Glutamatergic neuron (in vitro differentiated cells): ENCODE measurements at places on chromosomes 1 and 21.

DNA sequence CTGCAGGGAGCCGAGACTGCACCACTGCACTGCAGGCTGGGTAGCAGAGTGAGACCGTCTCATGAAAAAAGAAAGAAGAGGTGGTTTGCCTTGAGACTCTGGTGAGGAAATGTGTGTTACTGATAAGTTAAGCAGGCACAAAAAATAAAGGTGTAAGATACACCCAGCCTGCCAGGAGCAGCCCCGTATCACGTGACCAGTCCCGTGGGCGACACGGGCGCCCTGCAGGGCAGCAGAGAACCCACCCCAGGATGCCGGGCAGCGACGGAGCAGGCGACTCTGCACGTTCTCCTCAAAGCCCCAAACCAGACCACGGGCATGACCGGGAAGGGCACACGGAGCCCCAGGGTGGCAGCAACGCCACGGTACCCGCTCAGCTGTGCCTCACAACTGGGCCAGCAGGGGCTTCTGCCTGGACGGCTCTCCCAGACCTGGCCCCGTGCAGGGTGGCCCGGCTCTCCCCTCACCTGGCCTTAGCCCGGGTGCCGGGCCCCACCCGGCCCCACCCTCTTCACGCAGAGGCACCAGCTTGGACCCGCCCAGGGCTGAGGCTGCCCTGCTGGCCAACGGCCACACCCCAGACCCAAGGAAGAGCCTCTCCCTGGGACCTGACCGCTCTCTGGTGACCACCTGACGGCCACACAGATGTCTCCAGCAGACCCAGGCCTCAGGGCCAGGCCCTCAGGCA, 8.1 kb upstream of the TNFRSF4 start:
- peaks cover 12% of the 10 kb centered on the region for H3K27me3 ChIP-seq
- H3K4me3 ChIP-seq = no peak overlapping the region
- H3K36me3 ChIP-seq = peaks cover 6% of the 10 kb centered on the region

DNA sequence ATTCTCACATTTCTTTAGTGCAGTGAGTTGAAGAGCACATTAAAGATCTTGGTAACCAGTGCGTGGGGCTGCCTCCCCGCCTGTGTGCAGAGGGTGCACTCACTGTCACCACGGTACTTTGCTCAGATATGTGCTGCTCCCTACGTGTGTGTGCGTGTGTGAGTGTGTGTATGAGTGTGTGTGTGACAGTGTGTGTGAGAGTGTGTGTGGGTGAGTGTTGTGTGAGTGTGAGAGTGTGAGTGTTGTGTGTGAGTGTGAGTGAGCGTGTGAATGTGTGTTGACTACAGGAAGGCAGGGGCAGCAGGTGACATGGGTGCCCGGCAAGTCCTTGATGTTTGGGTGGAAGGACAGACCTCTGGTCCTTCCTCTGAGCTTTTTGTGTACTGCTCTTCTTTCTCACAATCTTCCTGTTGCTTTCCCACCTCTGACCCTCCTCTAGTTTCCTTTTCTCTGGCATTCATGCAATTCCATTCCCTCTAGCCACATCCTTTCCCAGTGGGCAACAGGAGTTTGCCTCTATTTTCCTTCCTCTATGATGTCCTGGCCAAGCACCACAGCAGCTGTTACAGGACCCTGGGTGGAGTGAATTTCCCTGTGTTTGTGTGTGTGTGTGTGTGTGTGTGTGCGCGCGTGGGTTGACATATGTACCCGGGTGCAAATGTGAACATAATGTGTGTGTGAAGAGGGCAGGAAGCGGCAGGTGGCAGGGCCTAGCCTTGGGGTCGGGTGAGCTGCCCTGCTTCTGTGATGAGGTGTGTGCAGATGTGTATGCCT, 19.8 kb downstream of the LHX4 start:
- H3K27me3 ChIP-seq = peaks cover 8% of the 10 kb centered on the region
- H3K27ac ChIP-seq = peak overlapping the region; percentile 46
- H3K36me3 ChIP-seq = no peaks in the 10 kb centered on the region
- peaks cover 41% of the 10 kb centered on the region for H3K4me1 ChIP-seq
- no peak overlapping the region for H3K4me3 ChIP-seq
- no peak for DNase-seq

DNA sequence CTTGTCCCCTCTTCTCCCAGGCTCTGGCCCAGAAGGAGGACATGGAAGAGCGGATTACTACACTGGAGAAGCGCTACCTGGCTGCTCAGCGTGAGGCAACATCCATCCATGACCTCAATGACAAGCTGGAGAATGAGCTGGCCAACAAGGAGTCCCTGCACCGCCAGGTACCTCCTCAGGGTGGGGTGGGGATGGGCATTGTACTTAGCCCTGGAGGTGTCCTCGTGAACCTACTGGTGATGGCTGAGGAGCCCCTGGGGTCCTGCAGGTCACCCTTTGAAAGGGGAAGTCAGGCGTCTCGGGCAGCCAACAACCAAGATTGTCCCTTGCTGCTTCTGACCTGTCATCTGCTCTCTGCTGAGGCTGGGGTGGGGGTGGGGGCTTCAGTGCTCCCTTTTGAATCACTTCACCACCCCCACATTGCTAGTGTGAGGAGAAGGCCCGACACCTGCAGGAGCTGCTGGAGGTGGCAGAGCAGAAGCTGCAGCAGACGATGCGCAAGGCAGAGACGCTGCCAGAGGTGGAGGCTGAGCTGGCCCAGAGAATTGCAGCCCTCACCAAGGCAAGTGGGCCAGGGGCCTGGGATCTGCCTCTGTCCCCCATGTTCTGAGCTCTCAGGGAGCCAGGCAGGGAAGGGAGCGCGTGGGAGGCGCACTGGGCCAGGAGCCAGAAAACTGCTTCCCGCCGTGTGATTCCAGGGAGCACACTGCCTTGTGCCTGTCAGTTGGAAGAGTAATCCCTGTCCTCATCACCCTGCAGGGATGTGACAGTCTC, 19.7 kb downstream of the PPFIA4 start:
- peaks cover 6% of the 10 kb centered on the region for H3K36me3 ChIP-seq
- H3K27ac ChIP-seq = no peak overlapping the region
- H3K27me3 ChIP-seq = peaks cover 12% of the 10 kb centered on the region
- H3K4me3 ChIP-seq = no peak overlapping the region
- DNase-seq = no peak

- no peak overlapping the region for H3K4me3 ChIP-seq
- no peak overlapping the region for H3K27ac ChIP-seq
- peaks cover 14% of the 10 kb centered on the region for H3K36me3 ChIP-seq
- H3K4me1 ChIP-seq = no peaks in the 10 kb centered on the region
Measured at GRCh38 chr1:71135571-71135970, 54.7 kb upstream of the ZRANB2 start.

DNA sequence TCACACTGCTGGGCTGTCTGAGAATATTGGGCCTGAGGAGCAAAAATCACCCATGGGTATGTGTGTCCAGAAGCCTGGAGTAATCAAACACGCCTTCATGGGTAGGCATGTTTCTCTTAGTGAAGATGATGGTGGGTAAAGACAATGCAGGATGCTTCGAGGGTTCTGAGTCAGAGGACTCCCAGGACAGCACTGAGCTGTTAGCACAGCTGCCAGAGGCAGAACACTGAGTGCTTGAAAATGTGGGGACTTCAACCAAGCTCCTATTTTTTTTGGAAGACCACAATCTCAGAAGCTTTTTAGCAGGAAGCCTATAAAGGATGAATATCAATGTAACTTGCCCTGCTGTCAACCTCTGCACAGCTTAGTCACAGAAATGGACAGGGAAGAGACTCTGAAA, 7.9 kb upstream of the NT5C1A start:
- no peak overlapping the region for H3K4me3 ChIP-seq
- H3K36me3 ChIP-seq = peaks cover 5% of the 10 kb centered on the region
- no peaks in the 10 kb centered on the region for H3K4me1 ChIP-seq
- peaks cover 28% of the 10 kb centered on the region for H3K27me3 ChIP-seq

DNA sequence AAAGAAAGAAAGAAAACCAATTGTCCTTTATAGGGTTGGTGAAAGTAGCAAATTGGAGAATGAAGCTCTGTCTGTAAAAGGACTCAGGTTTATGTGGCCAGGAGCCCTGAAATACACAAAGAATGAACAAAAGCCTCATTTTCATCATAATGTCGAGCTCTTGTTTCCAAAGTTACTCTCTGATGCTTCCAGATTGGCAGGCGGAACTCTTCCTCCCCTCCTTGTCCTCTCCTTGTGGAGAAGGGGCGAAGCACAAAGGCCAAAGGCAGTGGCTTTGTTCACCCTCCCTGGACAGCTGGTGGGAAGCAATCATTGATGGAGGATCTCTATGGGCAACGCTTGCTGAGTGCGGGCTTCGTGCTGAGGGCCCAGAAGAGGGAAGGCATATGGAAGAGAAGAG, 5.6 kb downstream of the CA6 start:
- H3K27me3 ChIP-seq = peaks cover 3% of the 10 kb centered on the region
- peaks cover 5% of the 10 kb centered on the region for H3K4me1 ChIP-seq
- no peak overlapping the region for H3K27ac ChIP-seq
- DNase-seq = no peak
